Stimulated activated CD4-positive, alpha-beta T cell treated with anti-CD3 and anti-CD28 coated beads, Interleukin-1b, Interleukin-23, amount 100 ng/mL, for 1 hour (primary cell): ENCODE measurements at places on chromosomes 1 and 21.

GRCh38 chr1:174794861-174795260 is 204.9 kb upstream of the CACYBP start:
- no peak for DNase-seq

GRCh38 chr1:246086191-246086590 is 420.9 kb downstream of the SMYD3 start:
- DNase-seq = no peak

GRCh38 chr1:41493626-41494350 is 9.3 kb upstream of the EDN2 start:
- no peak for DNase-seq

DNA sequence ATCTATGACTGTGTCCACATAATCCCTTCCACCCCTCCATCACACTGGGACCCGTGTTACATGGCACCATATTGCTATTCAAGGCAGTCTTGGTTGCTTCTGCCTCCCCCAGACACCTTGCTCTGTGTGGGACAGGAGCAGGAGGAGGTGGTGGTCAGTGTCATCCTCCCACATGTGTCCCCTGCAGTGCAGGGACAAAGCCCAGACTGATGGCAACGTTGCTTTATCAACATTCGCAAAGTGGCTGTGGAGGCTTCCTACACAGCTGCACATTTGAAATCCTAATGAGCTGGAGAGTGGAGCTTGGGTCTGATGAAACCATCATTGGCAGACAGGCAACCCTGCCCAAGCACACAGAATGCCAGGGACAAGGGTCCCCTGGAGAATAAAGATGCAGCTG is 26.2 kb downstream of the TRIM67 start:
- DNase-seq = no peak

GRCh38 chr1:203996126-203996525 is 76.8 kb upstream of the SOX13 start:
- DNase-seq = no peak

DNA sequence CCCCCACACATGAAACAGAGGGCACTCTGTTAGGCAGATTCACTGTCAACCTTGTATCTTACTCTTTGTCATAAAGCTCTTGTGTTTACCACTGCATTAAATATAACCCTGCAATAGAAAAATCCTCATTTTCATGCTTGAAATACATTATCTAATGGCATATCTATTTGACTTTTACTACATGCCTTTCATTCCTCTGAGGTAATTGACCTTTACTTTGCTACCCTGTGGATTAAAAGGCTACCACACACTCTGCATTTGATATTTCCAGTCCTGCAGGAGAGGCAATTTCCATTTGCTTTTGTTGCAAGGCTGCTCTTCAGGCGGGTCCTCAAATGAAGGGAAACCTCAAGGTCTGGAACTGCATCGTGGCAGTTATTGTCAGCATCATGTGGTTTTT is 238.0 kb downstream of the NTNG1 start:
- DNase-seq = no peak
